Liver (tissue), 10 donors: ENCODE measurements at places on chromosomes 12 and 14.

GRCh38 chr12:78164154-78164553 is 333.5 kb downstream of the NAV3 start:
- DNase-seq = no peak

- DNase-seq = no peak
Observed at GRCh38 chr14:84770030-84770429, 759.9 kb upstream of the FLRT2 start.

GRCh38 chr14:91125271-91125660 is 11.4 kb downstream of the DGLUCY start:
- no peak for DNase-seq

GRCh38 chr14:45136399-45136798 is 669 bp downstream of the FANCM start:
- no peak for DNase-seq

DNA sequence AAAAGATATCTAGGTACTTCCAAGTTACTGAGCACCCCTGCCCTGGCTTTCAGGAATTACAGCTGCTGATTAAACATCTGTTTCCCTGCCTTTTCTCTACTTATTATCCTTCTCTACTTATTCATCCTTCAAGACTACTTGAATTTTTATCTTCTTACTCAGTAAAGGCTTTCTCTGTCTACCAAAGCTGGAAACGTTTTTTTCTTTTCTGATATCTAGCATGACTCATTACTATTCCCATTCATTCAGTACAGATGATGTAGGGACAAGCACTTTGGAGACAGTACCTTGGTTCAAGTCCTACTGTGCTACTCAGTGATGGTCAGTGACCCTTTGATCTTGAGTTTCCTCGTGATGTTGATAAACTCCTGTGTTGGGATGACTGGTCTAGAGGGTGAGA is 848.7 kb downstream of the NRXN3 start:
- DNase-seq = no peak

DNA sequence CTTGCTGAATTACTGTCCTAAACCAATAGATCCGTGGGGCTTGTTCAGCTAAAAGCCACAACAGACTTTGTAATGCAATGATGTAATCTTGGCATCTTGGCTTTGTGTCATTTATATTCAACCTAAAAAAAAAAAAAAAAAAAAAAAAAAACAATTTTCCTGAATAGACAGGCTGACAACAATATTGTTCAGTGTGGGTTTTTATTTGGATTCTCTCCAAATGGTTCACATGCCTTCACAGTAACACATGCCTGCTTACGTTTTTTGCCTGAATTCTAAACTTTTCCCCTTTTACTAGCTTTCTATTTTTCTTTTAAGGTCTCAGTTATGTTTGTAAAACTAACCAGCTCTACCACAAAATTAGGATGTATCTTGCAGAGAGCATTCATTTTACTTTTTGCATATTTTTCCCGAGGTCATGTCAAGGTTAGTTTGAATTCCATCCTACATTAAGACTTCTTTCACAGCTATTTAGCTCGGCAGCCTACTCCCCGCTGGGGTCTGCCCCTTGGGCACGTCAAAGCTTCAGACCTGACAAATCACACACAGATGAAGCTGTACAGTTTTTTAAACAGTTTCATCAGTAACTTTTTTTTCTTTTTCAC is 213.7 kb upstream of the NPAS3 start:
- no peak for DNase-seq

DNA sequence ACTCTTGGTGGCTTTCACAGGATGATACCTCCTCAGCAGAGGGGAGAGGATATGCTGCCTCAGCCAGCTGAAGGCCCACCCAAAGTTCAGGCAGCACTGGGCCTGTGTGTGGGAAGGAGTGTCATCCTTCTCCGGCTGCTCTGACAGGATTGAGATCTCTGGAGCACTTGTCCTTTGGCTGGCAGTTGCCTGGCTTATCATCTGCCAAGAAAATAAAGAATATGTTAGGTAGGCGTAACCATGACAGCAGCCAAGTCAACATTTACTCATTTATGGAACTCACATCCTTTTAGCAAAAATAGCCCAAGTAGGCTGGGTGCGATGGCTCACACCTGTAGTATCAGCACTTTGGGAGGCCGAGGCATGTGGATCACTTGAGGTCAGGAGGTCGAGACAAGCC is 68.5 kb downstream of the PPFIBP1 start:
- no peak for DNase-seq

DNA sequence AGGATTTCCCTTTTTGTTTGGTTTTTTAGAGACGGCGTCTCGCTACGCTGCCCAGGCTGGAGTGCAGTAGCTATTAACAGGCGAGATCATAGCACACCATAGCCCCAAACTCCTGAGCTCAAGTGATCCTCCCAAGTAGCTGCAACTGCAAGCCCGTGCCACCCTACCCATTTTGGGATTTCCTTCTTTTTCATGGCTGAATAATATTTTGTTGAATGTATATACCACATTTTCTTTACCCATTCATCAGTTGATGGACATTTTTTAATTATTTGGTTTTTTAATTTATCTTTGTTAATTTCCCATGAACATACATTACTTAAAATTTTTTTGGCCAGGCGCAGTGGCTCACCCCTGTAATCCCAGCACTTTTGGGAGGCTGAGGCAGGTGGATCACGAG is 15.2 kb downstream of the PITPNM2 start:
- no peak for DNase-seq

- no peak for DNase-seq
Observed at GRCh38 chr12:121005346-121005815, 10.9 kb downstream of the C12orf43 start.

- DNase-seq = no peak
Observed at GRCh38 chr14:65396082-65396910, 16.2 kb upstream of the FUT8 start.

GRCh38 chr12:73769337-73769736 is 768.3 kb upstream of the ATXN7L3B start:
- no peak for DNase-seq

DNA sequence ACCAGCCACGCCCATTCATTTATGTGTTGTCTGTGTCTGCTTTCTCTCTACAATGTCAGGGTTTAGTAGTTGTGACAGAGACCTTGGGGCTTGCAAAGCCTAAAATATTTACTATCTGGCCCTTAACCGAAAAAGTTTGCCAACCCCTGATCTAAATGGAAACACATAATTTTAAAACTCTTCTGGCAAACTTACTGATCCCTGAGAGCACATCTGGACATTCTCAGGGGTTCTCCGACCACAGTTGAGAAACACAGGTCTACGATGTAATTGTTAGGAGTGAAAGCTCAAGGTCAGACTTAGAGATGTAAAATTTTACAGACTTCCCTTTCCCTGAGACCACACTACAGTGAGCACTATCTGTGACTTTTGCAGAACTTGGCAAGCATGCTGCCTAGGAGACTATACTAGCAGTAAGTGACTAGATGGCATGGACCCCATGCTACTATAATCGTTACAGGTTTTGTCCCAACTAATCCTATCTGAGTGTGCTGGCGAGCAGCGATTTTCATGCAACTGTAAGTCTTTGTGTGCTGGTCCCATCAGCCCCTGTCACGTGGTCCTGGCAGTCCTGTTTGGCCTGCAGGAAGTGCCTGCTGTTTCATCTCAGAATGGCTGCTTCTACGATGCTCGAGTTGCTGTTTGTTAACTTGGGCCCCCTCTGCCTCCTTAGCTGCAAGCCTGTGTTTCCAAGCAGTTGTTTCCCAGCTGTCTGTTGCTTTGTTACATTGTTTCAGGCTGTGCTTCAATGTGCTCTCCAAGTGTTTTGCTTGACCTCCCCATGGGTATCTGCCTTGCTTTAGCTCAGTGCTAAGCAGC is 21.6 kb downstream of the TMTC2 start:
- DNase-seq = no peak

DNA sequence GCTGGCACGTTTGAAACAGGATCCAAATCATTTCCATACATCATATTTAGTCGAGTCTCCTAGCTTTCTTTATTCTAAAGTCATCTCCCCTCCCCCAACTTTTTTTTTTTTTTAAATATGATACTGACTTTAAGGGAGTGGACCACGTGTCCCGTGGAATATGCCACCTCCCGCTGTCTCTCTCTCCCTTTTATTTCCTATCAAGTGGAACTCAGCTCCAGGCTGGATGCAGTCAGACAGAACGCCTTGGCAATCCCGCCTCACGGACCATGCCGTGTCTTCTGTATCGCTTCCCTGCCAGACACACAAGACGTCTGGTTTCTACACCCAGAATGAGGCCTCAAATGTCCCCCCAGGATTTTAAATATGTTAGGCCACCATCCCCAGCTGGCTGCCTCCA is 21.2 kb downstream of the BCL7A start:
- no peak for DNase-seq

DNA sequence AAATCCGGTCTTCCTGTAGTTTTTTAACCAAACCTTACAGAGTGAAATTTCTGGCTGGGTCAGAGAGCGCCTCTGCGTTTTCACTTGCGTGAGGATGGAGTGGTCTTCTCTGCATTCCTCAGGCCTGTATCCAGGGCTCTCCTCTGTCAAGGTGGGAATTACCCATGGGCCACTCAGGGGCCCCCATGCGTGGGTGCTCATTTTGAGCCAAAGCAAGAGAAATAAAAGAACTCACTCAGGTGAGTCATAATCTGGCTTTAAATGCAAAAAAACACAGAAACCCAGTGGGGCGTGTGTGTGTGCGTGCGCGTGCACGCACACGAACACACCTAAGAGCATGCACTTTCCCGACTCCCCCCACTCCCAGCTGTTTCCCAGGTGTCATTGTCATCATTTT is 104.0 kb upstream of the PWP1 start:
- no peak for DNase-seq

GRCh38 chr12:90250766-90251165 is 542.1 kb upstream of the ATP2B1 start:
- DNase-seq = no peak

GRCh38 chr14:102086709-102086971 is 204 bp downstream of the HSP90AA1 start:
- no peak for DNase-seq

- no peak for DNase-seq
Observed at GRCh38 chr14:65783576-65783975, 371.0 kb downstream of the FUT8 start.

GRCh38 chr12:95177201-95177768 is 40.0 kb downstream of the FGD6 start:
- no peak for DNase-seq

DNA sequence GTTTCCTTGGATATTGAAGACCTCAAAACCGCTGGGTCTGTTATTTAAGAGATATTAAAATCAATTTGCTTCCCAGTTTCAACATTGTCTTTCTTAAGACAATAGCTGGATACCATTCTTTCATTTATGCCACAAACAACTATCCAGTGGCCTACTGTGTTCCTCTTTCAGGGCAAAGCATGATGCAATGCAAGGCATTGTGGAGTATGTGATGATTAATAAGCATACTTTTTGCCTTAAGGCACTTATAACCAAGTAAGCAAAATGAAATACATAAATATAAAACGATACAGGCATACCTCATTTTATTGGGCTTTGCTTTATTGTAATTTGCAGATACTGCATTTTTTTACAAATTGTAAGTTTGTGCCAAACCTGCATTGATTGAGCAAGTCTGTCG is 45.5 kb downstream of the SCN8A start:
- no peak for DNase-seq

- DNase-seq = no peak
Observed at GRCh38 chr12:113440947-113441782, 19.0 kb downstream of the SDSL start.

DNA sequence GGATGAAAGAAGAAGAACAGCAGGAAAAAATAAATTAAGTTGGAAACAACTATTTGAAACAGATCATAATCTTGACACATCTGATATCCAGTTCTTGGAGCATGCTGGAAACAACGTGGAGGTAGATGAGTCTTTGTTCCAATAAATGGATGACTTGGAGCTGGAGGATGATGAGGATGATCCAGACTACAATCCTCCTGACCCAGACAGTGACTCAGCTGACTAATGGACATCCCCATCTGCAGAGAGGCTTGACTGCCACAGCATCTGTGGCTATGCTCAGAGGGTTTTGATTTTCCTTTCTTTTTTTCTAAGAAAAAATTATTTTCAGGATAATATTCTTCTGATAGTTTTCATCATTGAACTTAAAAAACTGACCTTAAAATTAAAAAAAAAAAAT is 6.2 kb upstream of the ZDHHC17 start:
- no peak for DNase-seq

DNA sequence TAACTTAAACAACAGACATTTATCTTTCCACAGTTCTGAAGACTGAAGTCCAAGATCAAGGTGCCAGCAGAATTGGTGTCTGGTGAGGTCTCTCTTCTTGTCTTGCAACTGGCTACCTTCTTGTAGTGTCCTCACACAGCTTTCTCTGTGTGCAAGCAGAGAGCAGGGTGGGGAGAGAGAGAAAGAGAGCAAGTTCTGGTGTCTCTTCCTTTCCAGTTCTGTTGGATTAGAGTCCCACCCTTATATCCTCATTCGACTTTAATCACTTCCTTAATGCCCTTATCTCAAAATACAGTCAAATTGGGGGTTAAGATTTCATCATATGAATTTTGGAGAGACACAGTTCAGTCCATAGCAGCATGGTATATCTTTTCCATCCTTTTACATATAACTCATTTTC is 40.8 kb downstream of the DYRK2 start:
- no peak for DNase-seq
